GM23338 (cell line): ENCODE measurements at places on chromosomes 16 and 17. TPM values are rescaled to one million over a fixed set of nuclear protein-coding genes. Genes with fewer than 3 reads are reported as not detected.
A peak's percentile ranks its signal among the peaks of the same experiment; 100 is the strongest.

Gene PITPNC1
- total RNA-seq, result 22.8 and 32.6 TPM in 2 replicates

Gene KRT34
- not detected in 2 replicates for total RNA-seq

DNA sequence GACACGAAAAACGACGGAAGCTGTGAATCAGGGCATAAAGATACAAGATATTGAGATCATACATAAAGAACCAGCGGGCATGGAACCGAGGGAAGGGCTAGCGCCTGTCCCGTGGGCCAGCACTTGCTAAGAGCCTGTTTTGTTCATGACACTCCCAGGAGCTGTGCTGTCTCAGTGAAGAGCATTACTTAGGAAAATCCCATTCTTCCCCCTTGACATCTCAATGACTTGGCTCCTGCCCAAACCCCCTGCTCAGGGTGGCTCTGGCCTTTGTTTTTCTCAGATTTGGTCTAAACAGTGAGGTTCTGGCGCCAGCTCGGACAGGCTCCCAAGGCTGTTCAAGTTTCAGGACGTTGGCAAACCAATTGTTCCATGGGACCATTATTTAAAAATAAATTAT is 79.1 kb upstream of the SEC14L1 start:
- DNase-seq, result no peak

GRCh38 chr17:63476854-63477479 is at the start of gene ACE:
ACE (plus strand) TSS chr17:63477061; CDS start chr17:63477095, 34 bp downstream.
- DNase-seq, result peak; percentile 85

DNA sequence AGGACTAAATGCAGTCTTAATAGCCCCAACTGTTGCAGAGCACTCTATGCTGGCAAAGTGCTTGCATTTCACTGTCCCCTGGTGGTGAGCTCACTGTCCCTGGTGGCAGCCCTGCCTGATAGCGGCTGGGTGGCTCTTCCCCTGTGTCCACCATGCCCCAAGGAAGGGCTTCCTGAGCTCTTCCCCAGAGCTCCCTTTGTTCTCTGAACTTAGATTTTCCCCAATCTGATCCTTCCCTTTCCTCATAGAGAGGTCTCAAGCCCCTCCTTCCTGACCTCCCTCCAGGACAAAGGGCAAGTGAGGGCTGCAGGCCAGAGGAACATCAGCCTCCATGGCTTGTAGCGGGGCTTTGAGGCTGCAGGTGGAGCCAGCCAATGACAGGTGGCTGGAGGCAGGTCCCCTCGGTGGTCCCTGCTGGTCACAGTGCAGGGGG is 17.0 kb downstream of the BEAN1 start:
- peak; percentile 22 for DNase-seq

GRCh38 chr16:48318630-48319029 is 66.6 kb downstream of the SIAH1 start:
- DNase-seq, result peak; percentile 78

DNA sequence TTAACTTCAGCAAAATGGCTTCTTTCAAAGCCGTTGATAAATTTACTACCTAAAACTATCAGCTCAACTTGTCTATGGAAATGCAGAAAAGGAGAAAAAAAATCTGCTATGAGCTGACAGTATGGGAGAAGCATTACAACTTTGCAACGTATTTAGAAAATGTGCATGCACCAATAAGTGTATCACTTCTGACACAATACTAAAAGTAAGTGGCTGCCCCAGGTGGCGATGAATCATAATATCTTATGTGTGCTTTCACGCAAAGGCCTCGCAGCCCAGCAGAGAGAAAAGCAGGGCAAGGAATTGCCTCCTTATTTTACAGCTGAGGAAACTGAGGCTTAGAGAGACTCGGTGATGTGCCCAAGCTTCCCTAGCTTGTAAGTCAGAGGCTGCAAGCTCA is 101.8 kb downstream of the SALL1 start:
- DNase-seq, result no peak

DNA sequence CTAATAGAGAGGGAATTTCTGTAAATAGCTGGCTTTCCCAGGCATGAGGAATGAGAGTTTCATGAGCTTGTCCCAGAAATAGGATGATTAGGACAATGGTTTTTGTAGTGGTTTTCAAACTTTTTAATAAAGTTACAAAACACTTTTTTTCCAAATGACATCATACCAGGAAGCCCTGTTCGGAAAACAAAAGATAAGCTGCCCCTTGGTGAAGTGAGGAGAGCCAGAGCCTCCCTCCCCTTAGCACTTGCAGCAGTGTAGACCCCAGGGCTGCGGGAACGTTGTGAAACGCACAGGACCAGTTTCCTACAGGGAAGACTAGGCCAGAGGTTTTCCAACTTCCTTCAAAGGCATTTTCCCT is 7.6 kb downstream of the FBRS start:
- DNase-seq, result no peak

- DNase-seq, result no peak
Observed at GRCh38 chr16:4114257-4115208, 1.7 kb downstream of the ADCY9 start.

- no peak for DNase-seq
Observed at GRCh38 chr16:68770671-68771070, 33.6 kb downstream of the CDH1 start.

GRCh38 chr16:11452298-11452697 is 107.0 kb downstream of the RMI2 start:
- DNase-seq, result peak; percentile 38
